ENCODE measurements at places on chromosomes 5 and 9. TPM values are rescaled to one million over a fixed set of nuclear protein-coding genes. Genes with fewer than 3 reads are reported as not detected.

- no peak overlapping the region for H3K4me3 ChIP-seq
- peaks cover 11% of the 10 kb centered on the region for H3K4me1 ChIP-seq
- H3K27ac ChIP-seq = peak overlapping the region; percentile 34
- peaks cover 8% of the 10 kb centered on the region for H3K27me3 ChIP-seq
Measured at GRCh38 chr9:134730761-134731496, 89.3 kb downstream of the COL5A1 start.

- no peak for DNase-seq
- H3K4me1 ChIP-seq = no peaks in the 10 kb centered on the region
- no peaks in the 10 kb centered on the region for H3K36me3 ChIP-seq
- H3K27me3 ChIP-seq = peaks cover 11% of the 10 kb centered on the region
Measured at GRCh38 chr9:88528080-88528790, 6.7 kb upstream of the NXNL2 start.

- no peaks in the 10 kb centered on the region for H3K36me3 ChIP-seq
- no peaks in the 10 kb centered on the region for H3K27me3 ChIP-seq
- no peak overlapping the region for H3K4me3 ChIP-seq
Measured at GRCh38 chr9:31808766-31809165, 575.7 kb upstream of the ACO1 start.

DNA sequence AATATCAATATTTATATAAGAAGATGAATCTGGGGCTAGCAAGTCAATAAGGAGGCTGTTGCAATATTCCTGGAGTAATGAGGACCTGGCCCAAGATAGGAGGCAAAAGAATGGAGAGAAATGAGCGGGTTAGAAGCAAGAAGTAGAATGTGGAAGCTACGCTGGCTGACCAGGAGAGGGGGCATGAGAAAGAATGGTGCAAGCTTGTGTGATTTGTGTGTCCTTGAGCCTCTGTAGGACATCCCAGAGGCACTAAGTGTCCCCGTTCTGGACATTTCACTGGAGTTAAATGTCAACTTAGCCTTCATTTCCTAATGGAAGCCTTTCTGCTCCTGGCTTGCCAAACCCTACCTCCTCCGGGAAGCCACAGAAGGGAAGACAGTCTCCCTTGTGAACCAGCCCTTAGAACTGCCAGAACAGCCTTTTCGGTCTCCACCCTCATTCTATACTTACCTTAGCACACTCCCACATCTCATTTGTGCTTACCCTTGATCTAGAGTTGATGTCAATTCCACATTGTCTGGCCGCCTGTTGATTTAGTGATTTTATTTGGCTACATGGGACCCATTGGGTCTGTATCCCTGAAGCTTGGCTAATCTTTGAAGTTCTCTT is 6.7 kb upstream of the PDE6A start:
- H3K4me3 ChIP-seq = no peak overlapping the region
- no peak for DNase-seq
- no peaks in the 10 kb centered on the region for H3K36me3 ChIP-seq
- H3K27me3 ChIP-seq = no peaks in the 10 kb centered on the region
- H3K4me1 ChIP-seq = no peaks in the 10 kb centered on the region
- H3K27ac ChIP-seq = no peak overlapping the region

DNA sequence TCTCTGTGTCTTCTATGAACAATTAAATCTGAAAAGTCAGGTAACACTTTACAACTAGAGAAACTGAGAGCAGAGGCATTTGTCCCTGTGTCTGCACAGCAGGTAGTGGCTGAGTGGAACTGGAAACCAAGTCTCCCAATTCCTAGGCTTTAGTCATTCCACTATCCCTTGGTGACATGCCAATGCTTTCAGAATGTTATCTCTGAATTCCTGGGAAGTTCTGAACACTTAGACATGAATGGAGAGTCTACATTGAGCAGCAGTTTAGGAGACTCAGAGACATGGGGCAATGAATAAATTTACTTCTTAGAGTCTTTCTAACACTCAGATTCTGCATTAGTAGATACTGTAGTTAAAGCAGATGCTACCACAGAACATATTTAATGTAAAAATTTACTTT is 94.8 kb upstream of the APC start:
- no peaks in the 10 kb centered on the region for H3K27me3 ChIP-seq
- no peak overlapping the region for H3K4me3 ChIP-seq
- no peak overlapping the region for H3K27ac ChIP-seq
- no peaks in the 10 kb centered on the region for H3K4me1 ChIP-seq
- no peak for DNase-seq

DNA sequence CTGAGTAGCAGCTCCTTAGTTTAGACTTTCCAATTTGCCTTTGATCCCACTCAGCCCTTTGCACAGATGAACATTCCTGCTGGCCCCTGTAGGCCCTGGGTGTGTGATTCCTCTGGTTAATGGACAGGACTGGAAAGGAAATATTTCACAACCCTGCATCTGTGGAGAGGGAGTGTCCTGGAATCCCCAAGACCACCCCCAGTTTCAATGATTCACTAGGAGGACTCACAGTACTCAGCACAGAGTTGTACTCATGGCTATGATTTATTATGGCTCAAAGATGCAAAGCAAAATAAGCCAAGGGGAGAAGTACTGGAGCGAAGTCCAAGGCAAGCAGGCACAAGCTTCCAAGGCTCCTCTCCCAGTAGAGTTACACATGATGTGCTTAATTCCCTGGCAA is 42.4 kb upstream of the TJP2 start:
- H3K4me1 ChIP-seq = peaks cover 32% of the 10 kb centered on the region
- peak; percentile 32 for DNase-seq
- H3K36me3 ChIP-seq = no peaks in the 10 kb centered on the region

- no peak for DNase-seq
- H3K4me1 ChIP-seq = no peaks in the 10 kb centered on the region
- no peaks in the 10 kb centered on the region for H3K36me3 ChIP-seq
Measured at GRCh38 chr5:68538814-68539420, 323.4 kb downstream of the PIK3R1 start.

DNA sequence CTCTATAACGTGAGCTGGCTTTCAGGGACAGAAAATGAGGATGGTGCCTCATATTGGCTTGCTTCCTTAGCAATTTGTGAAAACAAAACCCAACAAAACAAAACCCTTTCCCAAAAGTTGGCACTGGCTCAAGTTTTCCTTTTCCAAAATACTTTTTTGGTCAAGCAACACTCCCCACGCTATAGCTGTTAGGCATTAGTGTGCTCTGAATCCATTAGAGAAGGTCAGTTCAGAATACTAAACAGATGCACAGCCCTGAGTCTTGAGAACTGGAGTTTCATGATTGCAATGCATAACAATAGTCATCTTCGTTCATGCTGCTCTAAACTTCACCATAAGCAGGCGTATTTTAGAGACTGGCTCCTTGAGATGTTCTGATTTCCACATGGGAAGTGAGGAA is 172.0 kb upstream of the KLF9 start:
- H3K4me3 ChIP-seq = no peak overlapping the region
- H3K27me3 ChIP-seq = no peaks in the 10 kb centered on the region

GRCh38 chr5:187042-187431 is 4.3 kb upstream of the LRRC14B start:
- no peak overlapping the region for H3K4me3 ChIP-seq
- H3K27ac ChIP-seq = no peak overlapping the region
- no peaks in the 10 kb centered on the region for H3K27me3 ChIP-seq

DNA sequence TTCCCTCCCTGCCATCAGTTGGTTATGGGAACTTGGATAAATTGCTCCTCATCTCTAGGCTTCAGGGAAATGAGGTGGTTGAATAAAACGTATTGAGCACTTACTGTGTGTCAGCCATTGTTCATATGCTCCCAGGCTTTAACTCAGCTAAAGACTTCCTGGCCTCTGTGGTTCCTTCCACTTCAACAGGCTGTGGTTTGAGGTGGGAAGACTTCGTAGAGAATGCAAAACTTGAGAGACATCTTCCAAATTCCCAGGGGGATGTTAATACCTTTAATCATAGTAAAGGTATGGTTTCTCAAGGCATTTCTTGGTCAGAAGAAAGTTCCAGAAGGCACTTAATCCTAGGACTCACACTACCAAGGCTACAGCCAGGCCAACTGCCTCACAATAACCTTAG is 1.5 kb upstream of the GPX3 start:
- peaks cover 29% of the 10 kb centered on the region for H3K4me1 ChIP-seq
- peak; percentile 0 for DNase-seq

DNA sequence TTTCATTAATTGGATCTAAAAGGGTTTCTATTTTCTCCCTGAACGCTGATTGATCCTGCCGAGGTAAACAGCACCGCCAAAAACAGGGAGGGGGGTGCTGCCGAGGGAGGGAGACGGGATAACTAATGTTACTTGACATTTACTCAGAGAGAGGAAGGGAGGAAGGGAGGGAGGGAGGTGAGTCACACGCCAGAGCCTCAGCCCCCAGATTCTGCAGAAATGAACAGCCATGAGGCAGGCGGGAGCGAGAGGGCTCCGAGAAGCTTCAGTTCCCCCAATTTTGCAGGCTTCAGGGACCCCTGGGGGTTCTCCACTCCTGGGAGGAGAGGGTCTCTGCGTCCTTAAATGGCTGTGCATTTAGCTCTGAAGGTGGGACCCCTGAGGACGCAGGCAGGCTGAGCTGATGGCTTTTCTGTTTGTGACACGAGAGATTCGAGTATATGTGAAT is 59.1 kb upstream of the IER5L start:
- H3K36me3 ChIP-seq = no peaks in the 10 kb centered on the region
- H3K4me1 ChIP-seq = no peaks in the 10 kb centered on the region
- no peak overlapping the region for H3K4me3 ChIP-seq
- no peak for DNase-seq
- no peaks in the 10 kb centered on the region for H3K27me3 ChIP-seq

EPB41L4A gene
- 10.6 TPM for total RNA-seq

TMEM252 gene
- total RNA-seq = not detected

CFAP90 gene
- not detected for total RNA-seq

CDH6 gene
- 2.9 TPM for total RNA-seq

SOX30 gene
- total RNA-seq = not detected

Data from gastrocnemius medialis (tissue), 4 donors.